ENCODE measurements at places on chromosomes 3 and 15.

DNA sequence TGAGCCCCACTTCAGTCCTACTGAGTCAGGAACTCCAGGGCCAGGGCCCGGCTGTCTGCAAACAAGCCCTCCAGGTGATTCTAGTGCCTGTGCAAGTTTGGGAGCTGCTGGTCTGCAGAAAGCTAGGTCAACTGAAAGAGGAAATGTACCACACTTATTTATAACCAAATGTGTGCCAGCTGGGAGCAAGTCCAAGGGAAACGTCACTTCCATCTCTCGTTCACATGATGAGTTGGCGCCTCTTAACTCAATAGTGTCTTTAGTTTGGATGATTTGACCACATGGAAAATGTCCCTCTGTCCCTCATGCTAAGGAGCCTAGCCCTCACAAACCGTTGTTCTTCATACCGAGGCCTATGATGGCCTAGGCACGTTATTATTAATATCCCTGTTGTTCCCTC lies 43.2 kb downstream of the GOLGA8S start:
- no peak for DNase-seq

DNA sequence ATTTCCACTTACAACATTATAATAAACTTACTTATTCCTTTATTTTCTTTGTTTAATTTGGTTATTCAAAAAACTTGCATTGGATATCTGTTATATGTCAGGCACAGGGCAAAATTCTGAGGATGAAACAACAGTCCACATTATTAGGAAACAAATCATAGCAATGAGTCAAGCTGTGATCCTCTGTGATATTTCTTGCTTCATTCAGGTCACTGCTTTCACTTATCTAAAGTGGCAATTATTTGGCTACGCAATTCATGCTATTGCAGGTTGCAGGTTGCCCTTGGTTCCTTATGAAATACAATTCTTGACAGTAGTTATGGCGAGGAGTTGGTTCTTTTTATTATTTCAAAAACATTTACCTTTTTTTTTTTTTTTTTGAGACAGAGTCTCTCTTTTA lies 66.4 kb upstream of the CNTN6 start:
- DNase-seq = no peak

DNA sequence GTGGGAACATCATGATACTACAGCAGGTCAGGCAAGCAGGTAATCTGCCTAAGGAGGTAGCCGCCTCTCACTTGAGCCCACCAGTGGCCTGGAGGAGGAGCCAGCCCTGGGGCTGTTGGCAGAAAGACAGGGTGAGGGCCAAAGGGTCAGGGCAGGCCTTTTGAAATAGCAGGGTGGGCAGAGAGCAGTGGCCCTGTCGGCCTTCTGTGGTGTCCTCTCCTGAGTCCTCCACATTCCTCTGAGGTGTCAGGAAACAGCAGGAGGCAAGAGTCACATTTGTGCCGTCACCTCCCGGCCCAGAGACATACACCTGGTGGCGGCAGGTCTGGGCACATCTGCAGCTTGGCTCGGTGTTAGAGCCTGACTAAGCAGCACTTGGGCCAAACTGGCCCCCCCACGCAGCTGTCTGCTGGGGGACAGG lies 3.9 kb upstream of the BNC1 start:
- DNase-seq = no peak

- no peak for DNase-seq
These were observed 92.1 kb upstream of the PLAAT1 start for GRCh38 chr3:193148688-193149473.

DNA sequence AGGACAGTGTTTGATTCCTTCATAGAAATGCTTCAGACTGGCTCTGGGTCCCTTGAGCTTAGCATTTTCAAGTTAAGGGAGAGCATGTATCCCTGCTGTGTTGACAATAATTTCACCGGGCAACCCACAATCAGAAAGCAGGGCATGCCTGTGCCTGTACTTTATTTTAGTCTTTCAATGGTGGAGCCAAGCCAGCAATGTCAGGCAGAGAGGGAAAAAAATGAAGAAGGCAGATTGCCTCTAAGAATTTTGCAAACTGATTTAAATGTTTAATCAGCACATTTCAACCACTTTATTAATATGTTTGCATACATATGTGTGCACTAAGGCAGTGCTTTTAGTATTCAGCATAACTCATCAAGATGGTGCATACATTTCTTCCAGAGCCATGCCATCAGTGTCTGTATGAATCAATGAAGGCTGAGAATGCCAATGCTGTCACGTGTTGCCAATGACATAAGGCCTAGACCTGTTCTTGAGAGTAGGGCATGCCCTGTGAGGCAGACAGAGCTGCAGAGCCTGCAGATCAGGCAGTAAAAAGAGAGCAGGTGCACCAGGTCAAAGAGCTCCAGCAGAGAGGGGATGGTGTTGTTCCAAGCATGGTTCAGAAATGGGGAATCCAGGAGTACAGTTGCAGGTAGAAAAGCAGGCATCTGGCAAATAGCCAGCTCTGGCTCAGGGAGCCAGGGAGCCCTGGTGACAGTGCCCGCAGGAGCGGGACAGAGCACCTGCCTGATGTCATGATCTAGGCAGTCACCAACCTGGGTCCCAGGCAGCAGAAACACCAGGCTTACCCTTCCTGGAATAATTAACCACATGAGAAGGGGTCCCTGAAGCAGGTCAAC lies 508.5 kb downstream of the GABRG3 start:
- no peak for DNase-seq

DNA sequence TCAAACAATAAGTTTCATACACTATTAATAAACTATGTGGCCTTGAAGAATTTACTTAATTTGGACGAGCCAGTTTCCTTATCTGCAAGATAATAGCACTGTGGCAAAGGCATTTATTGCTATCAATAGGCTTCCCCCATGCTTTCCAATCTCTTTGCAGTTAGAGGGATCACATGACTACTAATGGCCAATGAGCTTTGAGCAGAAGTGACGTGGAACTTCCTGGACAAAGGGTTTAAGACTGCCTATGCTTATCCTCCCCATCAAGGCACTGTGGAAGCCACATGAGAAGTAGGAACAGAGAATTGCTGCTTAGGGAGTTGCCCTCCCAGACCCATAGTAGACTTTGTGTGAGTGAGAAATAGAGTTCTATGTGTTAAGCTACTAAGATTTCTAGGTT lies 16.7 kb upstream of the ZMAT3 start:
- no peak for DNase-seq

DNA sequence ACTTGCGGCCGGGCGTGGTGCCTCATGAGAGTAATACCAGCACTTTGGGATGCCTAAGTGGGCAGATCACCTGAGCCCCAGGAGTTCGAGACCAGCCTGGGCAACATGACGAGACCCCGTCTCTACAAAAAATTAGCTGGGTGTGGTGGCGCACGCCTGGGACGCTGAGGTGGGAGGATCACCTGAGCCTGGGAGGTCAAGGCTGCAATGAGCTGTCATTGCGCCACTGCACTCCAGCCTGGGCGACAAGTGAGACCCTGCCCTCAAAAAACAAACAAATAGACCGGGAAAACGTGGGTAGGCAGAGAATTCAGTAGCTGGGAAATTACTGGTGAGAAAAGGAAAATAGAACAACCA lies 667 bp downstream of the UMPS start:
- no peak for DNase-seq

DNA sequence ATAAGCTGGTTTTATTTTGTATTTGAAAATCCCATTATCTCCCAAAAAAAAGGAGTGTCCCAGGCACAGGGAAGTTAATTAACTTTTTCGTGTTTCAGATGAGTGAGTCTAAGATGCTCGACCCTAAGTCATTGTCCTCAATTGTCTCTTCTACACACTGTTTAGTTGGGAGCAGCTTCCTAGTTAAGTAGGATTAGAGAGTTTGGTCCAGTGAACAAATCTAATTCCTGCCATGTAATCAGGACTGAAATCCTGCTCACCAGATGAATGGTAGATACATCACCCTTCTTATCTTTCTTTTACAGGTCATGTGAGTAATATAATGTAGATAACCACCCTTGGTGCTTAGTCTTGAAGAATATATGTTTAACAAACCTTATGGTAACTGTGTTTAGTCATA lies 228.9 kb upstream of the MANF start:
- DNase-seq = no peak

- DNase-seq = no peak
These were observed 25.5 kb downstream of the ESYT3 start for GRCh38 chr3:138459619-138460535.

- DNase-seq = no peak
These were observed 5.3 kb downstream of the TUBGCP4 start for GRCh38 chr15:43376017-43376705.

GRCh38 chr3:190193210-190193609 lies 72.5 kb upstream of the P3H2 start:
- no peak for DNase-seq

DNA sequence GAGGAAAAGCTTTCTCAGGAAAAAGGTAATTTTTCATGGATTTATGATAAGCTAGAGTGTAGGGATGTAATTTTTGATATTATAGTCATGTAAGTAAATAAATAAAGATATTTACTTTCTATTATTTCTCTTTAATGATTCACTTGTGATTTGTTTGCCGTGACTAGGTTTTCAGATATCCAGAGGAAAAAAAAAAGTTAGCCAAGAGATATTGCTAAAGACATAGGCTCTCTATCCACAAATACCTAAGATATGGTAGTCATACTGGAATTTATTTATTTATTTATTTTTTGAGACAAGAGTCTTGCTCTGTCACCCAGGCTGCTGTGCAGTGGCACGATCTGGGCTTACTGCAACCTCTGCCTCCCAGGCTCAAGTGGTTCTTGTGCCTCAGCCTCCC lies 59.9 kb downstream of the AP4E1 start:
- no peak for DNase-seq

GRCh38 chr3:109927726-109928125 lies 590.4 kb upstream of the DPPA4 start:
- DNase-seq = no peak

DNA sequence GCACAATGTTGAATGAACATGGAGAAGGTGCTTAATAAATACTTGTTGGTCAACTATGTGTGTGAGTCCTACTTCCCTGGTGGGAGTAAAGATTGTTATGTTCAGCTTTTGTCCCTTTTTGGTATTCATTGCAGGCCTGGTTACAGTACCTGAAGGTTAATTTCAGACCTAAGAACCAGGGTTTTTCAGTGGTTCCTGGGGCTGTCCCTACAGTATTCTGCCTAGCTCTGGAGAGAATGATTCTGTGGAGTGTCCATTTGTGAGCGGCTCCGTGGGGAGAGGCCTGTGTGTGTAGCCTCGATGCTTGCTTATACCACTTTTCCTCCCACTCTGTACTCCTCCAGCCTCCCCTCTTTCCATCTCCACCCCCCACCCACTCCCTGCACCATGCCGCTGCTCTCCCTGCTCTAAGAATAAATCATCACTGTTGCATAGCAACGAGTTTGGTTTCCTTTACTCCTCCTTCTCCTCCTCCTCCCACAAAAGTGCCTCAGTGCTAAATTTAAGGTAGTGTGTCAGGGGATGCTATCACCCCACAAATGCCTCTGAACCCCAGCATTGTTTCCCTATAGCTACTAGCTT lies 150.6 kb upstream of the ROPN1 start:
- no peak for DNase-seq

GRCh38 chr3:14773691-14774128 lies 45.1 kb upstream of the FGD5 start:
- no peak for DNase-seq

Data from stimulated activated CD8-positive, alpha-beta memory T cell treated with anti-CD3 and anti-CD28 coated beads, Interleukin-12 subunit alpha, Interleukin-12 subunit beta, amount 100 ng/mL, for 4 hours (primary cell).